ENCODE measurements at places on chromosomes 6 and 20. TPM values are rescaled to one million over a fixed set of nuclear protein-coding genes. Genes with fewer than 3 reads are reported as not detected.
A peak's percentile ranks its signal among the peaks of the same experiment; 100 is the strongest.

- H3K27me3 ChIP-seq, result no peaks in the 10 kb centered on the region
- H3K4me1 ChIP-seq, result no peaks in the 10 kb centered on the region
- H3K36me3 ChIP-seq, result no peaks in the 10 kb centered on the region
Observed at GRCh38 chr6:69012876-69013275, 377.8 kb downstream of the ADGRB3 start.

DNA sequence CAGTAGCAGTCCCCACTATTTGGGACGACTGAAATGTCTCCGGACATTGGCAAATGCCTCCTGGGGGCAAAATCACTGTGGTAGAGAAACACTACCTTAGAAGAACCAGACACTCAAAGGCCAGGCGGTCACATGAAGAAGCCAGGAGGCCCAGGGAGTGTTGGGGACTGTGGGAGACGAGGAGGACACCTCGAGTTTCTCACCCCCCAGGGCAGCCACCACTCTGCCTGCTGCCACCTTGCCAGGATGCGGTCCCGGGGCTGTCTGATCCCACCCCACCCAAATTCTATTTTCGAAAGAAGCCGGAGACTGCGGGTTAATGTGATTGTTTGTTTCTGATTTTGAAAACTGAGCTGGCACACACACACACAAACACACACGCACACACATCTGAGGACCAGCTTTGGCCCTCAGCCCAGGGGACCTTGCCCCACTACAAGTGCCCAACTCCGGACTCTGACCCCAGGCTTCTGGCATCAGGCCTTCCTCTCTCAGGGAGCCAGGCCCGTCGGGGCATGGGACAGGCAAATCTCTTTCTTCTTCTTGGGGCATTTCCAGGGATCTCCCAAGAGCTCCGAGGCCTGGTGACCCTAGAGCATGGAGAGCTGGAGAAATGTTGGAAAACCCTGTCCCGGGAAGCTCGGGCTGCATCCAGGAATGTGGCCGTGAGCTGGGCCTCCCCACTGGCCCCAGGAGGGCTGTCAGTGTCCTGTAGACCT, 187.5 kb upstream of the PMEPA1 start:
- no peak overlapping the region for H3K27ac ChIP-seq
- H3K27me3 ChIP-seq, result peaks cover 15% of the 10 kb centered on the region
- peaks cover 43% of the 10 kb centered on the region for H3K4me1 ChIP-seq
- H3K36me3 ChIP-seq, result peaks cover 4% of the 10 kb centered on the region
- no peak overlapping the region for H3K4me3 ChIP-seq
- DNase-seq, result no peak

GRCh38 chr6:89350281-89350966, 2.1 kb downstream of the UBE2J1 start:
- no peaks in the 10 kb centered on the region for H3K27me3 ChIP-seq
- peak overlapping the region; percentile 83 for H3K4me3 ChIP-seq
- peak overlapping the region; percentile 52 for H3K27ac ChIP-seq
- no peak for DNase-seq
- peaks cover 43% of the 10 kb centered on the region for H3K4me1 ChIP-seq
- H3K36me3 ChIP-seq, result peaks cover 31% of the 10 kb centered on the region

DNA sequence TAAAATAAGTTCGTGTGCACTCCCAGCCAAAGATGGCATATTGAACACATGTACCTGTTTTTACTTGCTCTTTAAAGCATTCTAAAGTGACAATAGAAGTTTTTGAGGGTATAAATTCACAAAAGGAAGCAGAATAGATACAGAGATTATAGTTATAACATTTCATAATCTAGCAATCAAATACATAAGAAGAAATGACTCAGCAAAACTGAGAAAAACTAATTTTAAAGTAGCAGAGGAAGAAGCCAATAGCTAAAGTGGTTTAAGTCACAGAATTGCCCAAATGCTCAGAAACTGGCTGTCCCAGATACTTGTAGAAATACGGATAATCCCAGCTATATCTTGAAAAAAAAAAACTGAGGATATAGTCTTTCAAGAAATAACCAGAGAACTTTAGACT, 49.2 kb upstream of the TBC1D32 start:
- no peak overlapping the region for H3K4me3 ChIP-seq
- H3K36me3 ChIP-seq, result no peaks in the 10 kb centered on the region
- DNase-seq, result no peak
- no peaks in the 10 kb centered on the region for H3K27me3 ChIP-seq
- no peak overlapping the region for H3K27ac ChIP-seq
- H3K4me1 ChIP-seq, result no peaks in the 10 kb centered on the region

DNA sequence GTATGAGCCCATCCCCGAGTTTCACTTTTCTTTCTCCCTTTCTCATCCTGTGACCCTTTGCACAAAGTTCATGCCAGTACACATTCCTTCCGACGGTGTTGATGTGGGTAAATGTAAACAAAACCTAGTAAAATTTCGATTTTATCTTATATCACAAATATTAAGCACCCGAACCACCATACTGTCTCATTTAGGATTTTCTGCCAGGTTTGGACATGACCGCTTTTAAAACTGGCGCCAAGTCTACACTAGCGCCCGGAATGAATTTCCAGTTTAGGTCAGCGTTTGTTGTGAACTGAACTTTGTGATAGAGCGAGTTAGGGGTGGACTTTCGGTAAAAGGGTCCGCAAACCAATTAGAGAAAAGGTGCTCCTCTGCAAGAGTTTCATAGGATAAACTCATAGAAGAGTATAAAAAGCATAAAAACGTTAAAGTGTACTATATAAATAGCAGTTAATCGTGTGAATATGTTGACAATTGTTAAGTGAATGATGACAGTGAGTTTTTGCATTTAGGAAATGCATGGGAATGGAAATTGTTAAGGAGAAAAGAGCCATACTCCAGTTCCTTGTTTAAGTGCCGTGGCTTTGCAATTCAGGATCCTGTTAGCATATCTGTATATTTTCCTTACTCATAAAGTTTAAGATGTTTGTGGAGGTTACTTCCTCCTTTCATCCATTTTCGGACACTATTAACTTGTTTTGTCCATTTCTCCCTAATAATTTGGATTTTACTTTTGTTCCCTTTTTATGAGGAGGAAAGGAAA, 937 bp downstream of the AKAP7 start:
- H3K27me3 ChIP-seq, result no peaks in the 10 kb centered on the region
- H3K4me1 ChIP-seq, result peaks cover 18% of the 10 kb centered on the region
- peak overlapping the region; percentile 81 for H3K4me3 ChIP-seq
- H3K27ac ChIP-seq, result peak overlapping the region; percentile 86
- peaks cover 25% of the 10 kb centered on the region for H3K36me3 ChIP-seq

- H3K27me3 ChIP-seq, result no peaks in the 10 kb centered on the region
- peaks cover 13% of the 10 kb centered on the region for H3K4me1 ChIP-seq
- H3K36me3 ChIP-seq, result no peaks in the 10 kb centered on the region
- DNase-seq, result no peak
- H3K27ac ChIP-seq, result no peak overlapping the region
Observed at GRCh38 chr6:89977808-89978748, 83.8 kb downstream of the GJA10 start.

GRCh38 chr6:157905590-157906342, 75.9 kb upstream of the SYNJ2 start:
- no peaks in the 10 kb centered on the region for H3K27me3 ChIP-seq
- H3K27ac ChIP-seq, result no peak overlapping the region
- no peak overlapping the region for H3K4me3 ChIP-seq
- no peaks in the 10 kb centered on the region for H3K4me1 ChIP-seq
- H3K36me3 ChIP-seq, result peaks cover 3% of the 10 kb centered on the region
- DNase-seq, result no peak

DNA sequence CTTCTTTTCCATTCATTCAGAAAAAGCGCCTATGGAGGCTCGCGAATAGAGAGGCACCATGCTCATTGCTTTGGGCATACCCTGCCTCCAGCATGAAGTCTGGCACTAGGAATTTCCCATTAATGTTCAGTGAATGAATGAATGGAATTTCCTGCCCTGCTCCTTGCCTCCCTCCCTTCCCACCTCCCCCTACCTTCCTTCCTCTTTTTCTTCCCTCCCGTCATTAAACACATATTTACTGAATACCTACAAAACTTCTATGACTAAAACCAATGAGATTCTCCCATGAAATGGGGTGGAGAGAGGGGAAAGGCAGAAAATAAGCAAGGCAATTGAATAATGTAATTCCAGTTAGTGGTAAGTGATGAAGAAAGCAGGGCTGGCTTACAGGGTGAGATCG, 213.8 kb upstream of the AGPAT4 start:
- no peak for DNase-seq
- no peaks in the 10 kb centered on the region for H3K36me3 ChIP-seq
- H3K4me1 ChIP-seq, result peaks cover 20% of the 10 kb centered on the region
- H3K27me3 ChIP-seq, result no peaks in the 10 kb centered on the region
- no peak overlapping the region for H3K4me3 ChIP-seq

GRCh38 chr6:150857945-150858308, 7.6 kb upstream of the MTHFD1L start:
- peaks cover 39% of the 10 kb centered on the region for H3K4me1 ChIP-seq
- DNase-seq, result no peak
- no peaks in the 10 kb centered on the region for H3K36me3 ChIP-seq

DNA sequence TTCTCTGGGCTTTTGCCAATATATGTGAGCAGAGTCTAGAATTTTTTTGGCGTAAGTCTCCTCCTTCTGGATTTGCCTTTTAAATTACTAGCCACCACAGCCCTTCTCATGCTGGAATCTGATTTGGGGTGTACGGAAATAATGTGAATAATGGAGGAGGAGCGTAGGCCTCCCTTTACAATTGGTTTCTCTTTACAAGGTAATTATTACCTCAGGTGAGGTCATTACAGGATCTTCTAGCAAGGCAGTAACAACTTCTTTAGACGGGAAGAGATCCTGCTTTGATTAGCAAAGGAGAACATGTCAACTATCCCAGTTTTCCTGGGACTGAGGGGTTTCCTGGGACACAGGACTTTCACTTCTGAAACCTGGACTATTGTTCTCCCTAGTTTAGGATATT, 8.9 kb downstream of the RWDD2A start:
- H3K36me3 ChIP-seq, result no peaks in the 10 kb centered on the region
- peaks cover 12% of the 10 kb centered on the region for H3K4me1 ChIP-seq
- H3K27ac ChIP-seq, result no peak overlapping the region
- H3K27me3 ChIP-seq, result no peaks in the 10 kb centered on the region

DNA sequence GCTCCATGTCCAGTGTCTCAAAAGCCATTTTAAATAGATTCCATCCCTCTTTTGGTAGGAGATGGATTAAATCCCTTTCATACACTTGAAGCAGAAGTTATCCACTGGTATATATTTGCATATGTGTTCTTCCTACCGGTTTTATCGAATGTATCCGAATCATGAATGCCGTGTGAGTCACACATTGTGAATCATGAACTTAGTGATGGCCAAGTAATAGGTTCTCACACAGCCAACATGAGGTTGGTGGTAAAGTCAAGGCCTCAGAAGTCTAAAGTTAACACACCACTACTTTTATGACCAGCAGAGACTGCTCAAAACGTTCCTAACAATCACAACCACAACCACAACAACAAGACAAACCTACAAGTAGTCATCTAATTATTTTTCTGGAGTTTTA, 345.5 kb downstream of the THBS2 start:
- peaks cover 5% of the 10 kb centered on the region for H3K36me3 ChIP-seq
- H3K4me3 ChIP-seq, result no peak overlapping the region
- DNase-seq, result no peak
- H3K4me1 ChIP-seq, result peaks cover 9% of the 10 kb centered on the region
- no peaks in the 10 kb centered on the region for H3K27me3 ChIP-seq

DNA sequence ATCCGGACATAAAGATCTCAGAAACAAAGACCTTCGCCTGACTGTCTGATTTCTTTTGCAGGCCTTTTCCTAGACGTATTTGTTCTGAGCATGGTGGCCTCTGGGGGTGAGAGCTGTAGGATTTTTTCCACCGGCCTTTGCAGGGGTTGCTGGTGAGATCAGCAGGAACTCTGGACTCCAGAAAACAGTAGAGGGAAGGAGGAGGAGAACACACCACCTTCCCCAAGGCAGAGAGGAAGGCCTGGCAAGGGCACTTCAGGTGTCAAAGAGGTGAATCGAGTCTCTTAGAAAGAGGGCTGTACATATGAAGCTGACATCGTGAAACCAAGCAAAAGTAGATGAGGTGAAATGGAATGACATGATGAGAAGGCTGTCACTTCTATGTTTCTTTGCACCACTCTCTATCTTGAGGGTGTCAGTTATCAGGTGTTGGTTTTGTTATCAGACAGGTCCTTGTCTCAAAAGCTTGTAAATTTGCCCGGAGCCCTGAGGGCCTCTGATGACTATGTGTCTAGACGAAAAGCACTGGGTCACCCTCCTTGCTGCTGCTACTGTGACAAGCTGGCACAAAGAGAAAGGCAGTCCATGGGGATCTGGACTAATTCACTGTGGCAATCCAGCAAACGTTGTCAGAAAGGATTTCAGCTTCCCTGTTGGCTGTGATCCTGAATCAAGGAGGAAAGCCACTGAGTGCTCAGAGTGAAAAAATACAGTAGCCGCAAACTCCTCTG, 91.3 kb upstream of the MAP3K7 start:
- no peaks in the 10 kb centered on the region for H3K4me1 ChIP-seq
- no peak overlapping the region for H3K27ac ChIP-seq
- H3K27me3 ChIP-seq, result peaks cover 61% of the 10 kb centered on the region
- H3K4me3 ChIP-seq, result no peak overlapping the region
- DNase-seq, result no peak

DNA sequence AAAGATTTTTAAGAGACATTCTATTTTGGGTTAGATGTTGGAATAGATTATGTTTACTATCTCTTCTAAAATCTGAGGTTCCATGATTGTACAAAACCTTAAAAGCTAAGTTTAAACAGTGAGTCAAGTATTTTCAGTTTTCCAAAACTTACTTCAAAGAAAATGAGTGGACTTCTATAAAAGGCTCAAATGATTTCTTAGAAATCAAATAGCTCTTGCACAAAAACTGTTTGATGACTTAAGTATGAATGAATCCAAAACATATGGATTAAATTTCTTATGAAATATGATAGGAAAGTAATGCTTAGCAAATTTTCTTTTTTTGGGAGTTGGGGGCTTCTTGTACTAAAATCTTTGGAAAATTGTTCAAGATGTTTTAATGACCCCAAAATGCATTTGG, 837.3 kb upstream of the SLC35B3 start:
- H3K36me3 ChIP-seq, result no peaks in the 10 kb centered on the region
- no peak for DNase-seq
- H3K27me3 ChIP-seq, result no peaks in the 10 kb centered on the region
- H3K27ac ChIP-seq, result no peak overlapping the region

DNA sequence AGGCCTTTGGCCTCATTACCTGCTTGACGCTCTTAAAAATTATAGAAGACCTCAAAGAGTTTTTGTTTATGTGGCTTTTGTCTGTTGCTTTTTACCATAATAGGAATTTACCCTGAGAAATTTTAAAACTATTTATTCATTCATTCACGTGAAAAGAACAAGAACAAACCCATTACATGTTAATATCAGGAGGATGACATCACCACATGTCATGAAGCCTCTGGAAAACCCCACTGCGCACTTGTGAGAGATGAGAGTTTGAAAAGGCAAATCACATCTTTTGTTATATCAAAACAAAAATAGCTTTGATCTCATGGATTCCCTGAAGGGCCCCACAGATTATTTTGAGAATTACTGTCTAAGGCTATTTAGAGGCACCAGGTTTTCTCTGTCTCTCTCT, 61.3 kb upstream of the EYA2 start:
- H3K4me3 ChIP-seq, result no peak overlapping the region
- no peak for DNase-seq
- H3K27ac ChIP-seq, result no peak overlapping the region
- H3K27me3 ChIP-seq, result peaks cover 30% of the 10 kb centered on the region

NXT1 gene
- 7.9 TPM for total RNA-seq

TTLL9 gene
- not detected for total RNA-seq

BPI gene
- not detected for total RNA-seq

TMC2 gene
- not detected for total RNA-seq

DXO gene
- 40.9 TPM for total RNA-seq

APOBEC2 gene
- not detected for total RNA-seq

CD109 gene
- total RNA-seq, result 3.6 TPM

ZKSCAN8 gene
- 23.2 TPM for total RNA-seq

VWA7 gene
- 22.1 TPM for total RNA-seq

EDN3 gene
- total RNA-seq, result not detected

All from Calu3 (cell line).